ENCODE measurements at places on chromosomes 2 and 18.

GRCh38 chr2:188596054-188596453, 304.4 kb downstream of the GULP1 start:
- DNase-seq, result no peak

DNA sequence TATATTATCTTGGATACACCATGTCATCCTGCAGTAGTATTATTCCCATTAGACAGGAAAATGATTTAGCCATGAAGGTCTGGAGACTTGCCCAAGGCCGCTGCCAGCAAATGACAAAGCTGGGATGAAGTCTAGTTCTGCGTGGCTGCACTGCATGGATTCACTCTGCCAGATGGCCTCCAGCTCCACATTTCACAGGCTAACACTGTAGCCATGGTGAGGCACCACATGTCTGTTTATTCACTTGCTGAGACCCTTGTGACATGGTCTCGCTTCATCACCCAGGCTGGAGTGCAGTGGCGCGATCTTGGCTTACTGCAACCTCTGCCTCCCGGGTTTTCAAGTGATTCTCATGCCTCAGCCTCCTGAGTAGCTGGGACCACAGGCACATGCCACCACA, 31.5 kb upstream of the SCG2 start:
- DNase-seq, result no peak

- no peak for DNase-seq
These were observed 31.6 kb upstream of the TRIB2 start for GRCh38 chr2:12685145-12685544.

- DNase-seq, result no peak
These were observed 116.0 kb upstream of the ETAA1 start for GRCh38 chr2:67281101-67281500.

DNA sequence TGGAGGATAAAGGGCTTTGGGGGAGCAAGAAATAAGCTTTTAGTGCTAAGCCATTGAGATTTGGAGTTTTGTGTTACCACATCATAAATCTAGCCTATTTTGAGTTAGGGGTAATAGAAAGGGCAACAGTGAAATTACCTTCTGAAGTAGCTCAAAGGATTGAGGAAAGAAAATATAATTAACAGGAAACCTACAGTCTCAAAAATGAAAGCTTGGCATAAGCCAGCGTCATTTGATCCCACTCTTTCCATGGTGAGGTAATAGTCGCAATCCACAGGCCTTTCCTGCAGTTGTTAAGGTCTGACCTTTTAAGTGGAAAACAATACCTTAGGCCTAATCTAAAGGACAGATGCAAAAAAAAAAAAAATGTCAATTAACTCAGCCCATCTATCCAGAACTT, 182.7 kb downstream of the UXS1 start:
- DNase-seq, result no peak

- no peak for DNase-seq
These were observed 41.4 kb upstream of the YES1 start for GRCh38 chr18:853471-853870.

DNA sequence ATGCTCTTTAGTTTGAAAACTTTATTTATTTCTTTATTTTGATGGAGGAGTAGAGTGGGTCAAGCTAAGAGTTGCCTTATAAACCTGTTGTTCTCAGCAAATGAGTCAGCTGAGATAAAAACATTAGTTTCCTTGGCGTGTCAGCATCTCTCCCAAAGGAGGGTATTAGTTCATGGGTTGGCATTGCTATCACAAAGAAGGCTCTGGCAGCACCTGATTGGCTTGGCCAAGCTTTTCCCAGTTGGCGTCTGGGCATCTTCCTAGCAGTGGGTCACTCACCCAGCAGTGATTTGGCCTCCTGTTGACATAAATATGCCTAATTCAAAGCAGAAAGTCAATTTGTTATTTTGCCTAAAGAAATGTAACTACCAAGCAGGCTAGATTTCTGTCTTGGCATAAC, 200.7 kb upstream of the TNP1 start:
- DNase-seq, result no peak

- DNase-seq, result no peak
These were observed 386.1 kb downstream of the ARHGAP15 start for GRCh38 chr2:143515318-143515717.
